CD4-positive, CD25-positive, alpha-beta regulatory T cell (primary cell): ENCODE measurements at places on chromosomes 6 and 20. TPM values are rescaled to one million over a fixed set of nuclear protein-coding genes. Genes with fewer than 3 reads are reported as not detected.

Gene NRN1
- polyA plus RNA-seq = not detected

Gene C6orf58
- not detected for polyA plus RNA-seq

Gene IP6K3
- not detected for polyA plus RNA-seq

Gene CDH26
- not detected for polyA plus RNA-seq

Gene ARG1
- 9.1 TPM for polyA plus RNA-seq

Gene ERGIC3
- 121 TPM for polyA plus RNA-seq

DNA sequence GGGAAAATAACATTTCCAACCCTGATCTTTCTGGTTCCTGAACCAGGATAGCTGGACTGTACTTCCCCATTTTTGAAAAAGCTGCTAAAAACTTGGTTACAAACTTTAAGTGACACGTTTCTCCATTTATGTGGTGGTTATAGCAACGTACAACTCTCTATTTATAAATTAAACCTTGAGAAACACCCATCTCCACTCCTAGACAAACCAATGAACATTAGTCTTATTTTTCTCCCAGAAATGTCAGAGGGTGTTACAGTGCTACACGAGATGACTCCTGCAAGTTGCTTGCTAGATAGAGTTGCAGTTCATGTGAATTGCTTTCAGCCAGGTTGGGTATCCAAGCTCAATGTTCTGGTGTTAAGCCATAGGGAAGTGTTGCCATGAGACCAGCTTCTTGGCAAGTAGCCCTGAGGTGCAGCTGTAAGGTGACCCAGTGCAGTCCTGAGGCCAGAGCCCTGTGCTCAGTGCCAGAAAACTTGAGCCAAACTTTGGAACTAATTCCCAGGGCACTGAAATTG lies 51.3 kb upstream of the REV3L start:
- DNase-seq = no peak
- H3K4me1 ChIP-seq = peaks cover 6% of the 10 kb centered on the region
- no peaks in the 10 kb centered on the region for H3K27me3 ChIP-seq
- no peak overlapping the region for H3K27ac ChIP-seq

GRCh38 chr20:1293641-1294379 lies 27.7 kb downstream of the SNPH start:
- no peak overlapping the region for H3K27ac ChIP-seq
- no peaks in the 10 kb centered on the region for H3K36me3 ChIP-seq
- H3K27me3 ChIP-seq = no peaks in the 10 kb centered on the region
- no peak for DNase-seq
- H3K4me3 ChIP-seq = no peak overlapping the region
- H3K4me1 ChIP-seq = no peaks in the 10 kb centered on the region

DNA sequence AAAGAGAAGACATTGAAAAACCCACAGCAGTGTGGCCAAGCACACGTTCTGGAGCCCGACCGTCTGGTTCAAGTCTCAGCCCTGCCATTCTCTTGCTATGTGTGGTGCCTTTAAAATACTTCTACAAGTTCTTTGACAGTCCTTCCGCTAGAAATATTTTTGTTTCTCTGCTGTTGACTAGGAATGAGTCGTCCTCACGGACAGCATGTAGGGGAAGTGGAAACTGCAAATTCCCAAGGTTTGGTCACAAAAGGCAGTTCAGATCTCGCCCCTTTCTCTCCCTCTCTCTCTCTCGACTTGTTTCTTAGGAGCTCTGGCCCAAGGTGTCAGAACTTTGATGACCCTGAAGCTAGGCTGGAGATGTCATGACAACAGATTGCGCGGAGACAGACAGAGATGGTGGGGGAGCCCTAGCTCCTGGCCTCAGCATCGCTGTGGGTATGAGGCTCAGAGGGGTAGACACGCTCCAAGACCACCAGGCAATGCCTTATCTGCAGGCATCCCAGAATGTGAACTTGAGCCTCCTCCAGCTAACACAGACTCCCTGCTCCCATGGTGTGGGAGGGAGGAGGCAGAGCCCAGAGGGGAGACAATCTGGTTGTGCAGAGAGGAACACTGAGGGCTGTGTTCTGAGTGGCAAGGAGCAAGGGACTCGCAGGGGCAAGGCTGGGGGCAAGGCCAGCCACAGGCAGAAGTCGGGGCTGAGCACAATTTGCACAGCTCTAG lies 368.9 kb upstream of the SULF2 start:
- no peak overlapping the region for H3K4me3 ChIP-seq
- no peaks in the 10 kb centered on the region for H3K4me1 ChIP-seq
- H3K27ac ChIP-seq = no peak overlapping the region
- no peak for DNase-seq
- no peaks in the 10 kb centered on the region for H3K27me3 ChIP-seq

DNA sequence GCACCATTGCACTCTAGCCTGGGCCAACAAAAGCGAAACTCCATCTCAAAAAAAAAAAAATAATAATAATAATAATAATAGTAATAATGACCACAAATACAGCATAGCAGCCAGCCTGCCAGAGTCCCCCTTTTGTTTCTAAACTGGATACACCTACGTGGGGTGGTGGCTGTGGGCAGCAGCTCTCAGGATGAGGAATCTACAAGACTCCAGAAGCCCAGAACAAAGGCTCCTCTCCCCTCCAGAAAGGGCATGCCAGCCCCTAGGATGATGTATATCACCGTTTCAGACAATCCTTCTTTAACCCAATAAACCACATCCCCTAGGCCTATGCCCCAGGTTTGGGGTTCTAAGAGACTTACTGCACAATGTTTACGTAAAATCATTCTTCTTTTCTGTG lies 155.9 kb downstream of the QRSL1 start:
- H3K4me3 ChIP-seq = no peak overlapping the region
- no peaks in the 10 kb centered on the region for H3K36me3 ChIP-seq
- no peak for DNase-seq
- no peaks in the 10 kb centered on the region for H3K27me3 ChIP-seq
- H3K27ac ChIP-seq = no peak overlapping the region

- no peak overlapping the region for H3K27ac ChIP-seq
- H3K4me1 ChIP-seq = no peaks in the 10 kb centered on the region
Measured at GRCh38 chr6:148578489-148578814, 168.4 kb upstream of the UST start.

DNA sequence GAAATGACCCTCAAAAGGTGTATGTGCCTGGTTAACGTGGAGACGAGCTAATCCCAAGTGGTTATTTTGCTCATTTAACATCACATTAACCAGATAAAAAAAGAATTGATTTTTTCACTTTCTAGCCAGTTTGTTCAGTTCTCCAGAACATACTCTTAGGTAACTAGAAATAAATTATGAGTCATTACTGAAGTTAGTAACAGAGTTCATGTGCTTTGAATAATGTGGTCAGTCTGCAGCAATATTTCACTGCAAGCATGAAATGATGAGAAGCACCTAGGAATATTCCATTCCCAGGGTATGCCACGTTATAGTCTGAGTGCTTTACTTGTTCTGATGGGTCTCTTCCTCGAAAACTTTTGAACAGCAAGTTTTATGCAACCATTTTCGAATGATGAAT lies 138.3 kb upstream of the INSM1 start:
- H3K27me3 ChIP-seq = no peaks in the 10 kb centered on the region
- no peaks in the 10 kb centered on the region for H3K4me1 ChIP-seq
- H3K36me3 ChIP-seq = no peaks in the 10 kb centered on the region

DNA sequence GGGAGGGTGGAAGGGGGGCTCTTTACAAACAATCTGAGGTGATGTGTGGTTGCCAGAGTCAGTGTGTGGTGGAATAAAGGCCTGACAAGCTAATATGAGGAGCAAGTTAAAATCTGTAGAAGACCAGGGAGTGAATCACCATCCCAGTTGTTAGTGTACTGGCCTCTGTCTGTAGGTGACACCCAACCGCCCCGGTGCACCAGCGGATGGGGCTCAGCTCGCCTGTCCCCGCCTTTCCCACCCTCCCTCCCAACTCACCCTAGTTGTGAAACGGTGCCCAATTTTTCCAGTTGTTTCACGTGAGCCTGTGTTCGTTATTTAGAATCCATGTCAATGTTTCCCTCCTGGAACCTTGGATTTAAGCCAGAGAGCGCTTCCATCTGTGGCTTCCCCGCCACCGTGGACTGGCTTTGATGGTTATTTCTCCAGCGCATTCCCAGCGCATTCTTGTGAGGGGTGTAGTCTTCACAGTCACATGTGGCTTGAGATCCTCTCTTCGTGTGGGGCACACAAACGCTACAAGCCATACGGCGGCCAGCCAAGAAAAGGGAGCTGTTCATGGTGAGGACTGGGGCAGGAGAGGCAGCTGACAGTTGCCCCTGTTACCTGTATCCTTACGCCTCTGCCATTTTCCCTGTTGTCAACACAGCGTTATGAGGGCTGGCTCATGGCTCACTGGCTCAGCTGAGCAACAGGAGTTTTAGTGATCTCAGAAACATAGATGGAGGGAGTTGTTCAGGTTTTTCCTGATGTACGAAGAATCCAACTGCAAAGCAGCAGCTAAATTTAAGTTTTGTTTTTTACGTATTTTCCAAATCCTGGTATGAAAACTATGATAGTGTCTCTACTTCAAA lies 137.6 kb downstream of the ZDHHC14 start:
- H3K4me1 ChIP-seq = no peaks in the 10 kb centered on the region
- no peak for DNase-seq
- no peak overlapping the region for H3K27ac ChIP-seq
- H3K27me3 ChIP-seq = no peaks in the 10 kb centered on the region
- H3K36me3 ChIP-seq = no peaks in the 10 kb centered on the region

GRCh38 chr6:80519811-80520594 lies 413.5 kb downstream of the BCKDHB start:
- no peak overlapping the region for H3K27ac ChIP-seq
- H3K4me3 ChIP-seq = no peak overlapping the region
- H3K4me1 ChIP-seq = no peaks in the 10 kb centered on the region
- DNase-seq = no peak

GRCh38 chr6:47811443-47811842 lies 29.6 kb downstream of the OPN5 start:
- no peak overlapping the region for H3K27ac ChIP-seq
- H3K36me3 ChIP-seq = no peaks in the 10 kb centered on the region
- no peaks in the 10 kb centered on the region for H3K4me1 ChIP-seq
- no peak overlapping the region for H3K4me3 ChIP-seq
- no peak for DNase-seq
- H3K27me3 ChIP-seq = no peaks in the 10 kb centered on the region

- peaks cover 3% of the 10 kb centered on the region for H3K27me3 ChIP-seq
- peak overlapping the region; percentile 6 for H3K4me3 ChIP-seq
- DNase-seq = peak; percentile 16
- H3K4me1 ChIP-seq = peaks cover 12% of the 10 kb centered on the region
- H3K27ac ChIP-seq = no peak overlapping the region
Measured at GRCh38 chr6:7260291-7261031, 52.5 kb downstream of the SSR1 start.

DNA sequence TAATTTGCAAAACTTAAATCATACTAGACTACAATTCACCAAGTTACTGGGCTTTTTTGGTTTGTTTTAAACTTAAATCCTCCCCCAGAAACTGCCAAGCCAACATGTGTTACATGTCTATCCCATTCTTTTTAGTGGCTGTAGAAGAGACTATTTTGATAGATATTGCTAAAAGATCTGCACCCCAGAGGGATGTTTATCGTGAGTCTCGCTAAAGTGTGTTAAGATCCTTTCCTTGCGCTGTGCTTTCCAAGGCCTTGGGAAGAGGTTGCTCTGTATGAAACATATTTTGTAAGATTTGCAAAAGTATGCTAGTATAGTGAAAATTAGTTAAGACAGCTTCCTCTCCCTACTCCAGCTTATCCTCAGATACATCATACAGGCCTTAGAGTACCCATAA lies 63.0 kb downstream of the GPX5 start:
- H3K4me1 ChIP-seq = peaks cover 12% of the 10 kb centered on the region
- no peak overlapping the region for H3K27ac ChIP-seq
- DNase-seq = no peak
- H3K27me3 ChIP-seq = peaks cover 54% of the 10 kb centered on the region
- H3K36me3 ChIP-seq = no peaks in the 10 kb centered on the region

GRCh38 chr6:145373826-145374225 lies 361.5 kb downstream of the EPM2A start:
- no peaks in the 10 kb centered on the region for H3K4me1 ChIP-seq
- H3K36me3 ChIP-seq = no peaks in the 10 kb centered on the region
- DNase-seq = no peak

- H3K27me3 ChIP-seq = no peaks in the 10 kb centered on the region
- H3K36me3 ChIP-seq = no peaks in the 10 kb centered on the region
- no peaks in the 10 kb centered on the region for H3K4me1 ChIP-seq
- no peak for DNase-seq
Measured at GRCh38 chr6:47129129-47129528, 87.0 kb upstream of the ADGRF1 start.

GRCh38 chr6:144232176-144232831 lies 52.8 kb upstream of the UTRN start:
- DNase-seq = no peak
- no peaks in the 10 kb centered on the region for H3K4me1 ChIP-seq

DNA sequence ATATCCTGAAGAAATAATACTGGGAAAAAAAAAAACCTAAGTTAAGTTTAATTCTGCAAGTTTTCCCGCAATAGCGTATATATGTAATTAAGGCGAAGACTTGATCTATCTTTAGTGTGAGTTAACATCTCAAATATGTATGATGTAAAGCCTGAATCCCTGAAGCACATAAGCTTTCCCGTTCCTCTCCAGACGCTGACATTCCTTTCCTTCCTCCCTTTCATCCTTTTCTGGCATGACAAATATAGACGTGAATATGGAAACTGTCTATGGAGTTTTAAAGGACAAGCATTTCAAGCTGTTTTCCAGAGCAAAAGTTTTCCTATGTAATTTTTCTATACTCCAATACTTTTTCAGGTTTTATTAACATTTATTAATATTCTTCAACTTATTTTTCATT lies 637.0 kb downstream of the COL12A1 start:
- H3K27me3 ChIP-seq = no peaks in the 10 kb centered on the region
- no peak overlapping the region for H3K4me3 ChIP-seq
- H3K4me1 ChIP-seq = no peaks in the 10 kb centered on the region
- no peak for DNase-seq
- H3K27ac ChIP-seq = no peak overlapping the region
